ENCODE measurements at places on chromosomes 2 and 18.

GRCh38 chr18:5895876-5896740 lies 786 bp upstream of the TMEM200C start:
- DNase-seq = no peak

- no peak for DNase-seq
Measured at GRCh38 chr18:54777118-54777791, 51.0 kb upstream of the RAB27B start.

DNA sequence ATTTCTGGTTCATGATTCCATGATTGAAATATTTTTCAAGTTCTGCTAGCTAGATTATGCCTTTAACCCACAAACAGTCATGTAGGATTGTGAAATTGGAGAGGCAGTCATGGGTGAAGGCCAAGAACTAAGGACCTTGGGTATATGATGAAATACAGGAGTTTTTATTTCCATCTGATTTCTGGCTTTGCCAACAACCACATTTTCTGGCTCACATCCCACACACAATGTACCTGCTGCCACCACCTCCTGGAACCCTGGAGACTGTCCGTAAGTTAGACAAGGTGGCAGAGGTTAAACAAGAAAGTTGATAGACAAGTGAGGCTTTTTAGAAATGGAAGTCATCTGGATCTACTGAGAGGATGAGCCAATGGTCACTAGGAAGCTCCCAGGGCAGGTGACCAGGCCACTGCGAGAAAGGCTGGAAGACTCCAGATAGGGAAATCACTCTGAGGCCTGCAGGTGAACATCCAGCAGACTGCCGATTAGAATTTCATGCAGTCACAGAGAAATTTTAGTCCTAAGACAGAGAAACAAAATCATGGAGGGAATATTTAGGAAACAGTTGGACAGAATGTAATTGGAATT lies 402.0 kb downstream of the ALK start:
- no peak for DNase-seq

- no peak for DNase-seq
Measured at GRCh38 chr2:185745864-185746859, 7.6 kb downstream of the FSIP2 start.

DNA sequence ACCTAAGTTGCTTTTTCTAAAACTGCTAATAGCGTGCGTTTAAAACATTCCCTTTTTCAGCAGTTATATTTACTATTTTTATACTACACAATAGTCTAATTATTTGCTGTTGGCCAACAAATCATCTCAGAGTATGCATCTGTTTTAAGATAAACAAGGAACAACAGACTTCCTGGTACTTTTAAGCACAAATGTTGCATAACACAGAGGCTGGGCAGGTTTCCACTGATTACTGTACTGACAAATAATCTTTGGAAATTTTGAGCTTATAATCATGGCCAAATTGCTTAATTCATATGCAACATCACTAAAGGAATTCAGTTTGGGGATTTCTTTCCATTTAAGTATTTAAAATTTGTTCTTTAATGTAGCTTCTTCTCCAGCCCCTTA lies 737.4 kb upstream of the SALL3 start:
- no peak for DNase-seq

GRCh38 chr2:174062934-174063333 lies 97.8 kb upstream of the SP3 start:
- no peak for DNase-seq
